ENCODE measurements at places on chromosomes 11 and 22.

- no peak for DNase-seq
Measured at GRCh38 chr11:131683666-131684065, 313.3 kb downstream of the NTM start.

DNA sequence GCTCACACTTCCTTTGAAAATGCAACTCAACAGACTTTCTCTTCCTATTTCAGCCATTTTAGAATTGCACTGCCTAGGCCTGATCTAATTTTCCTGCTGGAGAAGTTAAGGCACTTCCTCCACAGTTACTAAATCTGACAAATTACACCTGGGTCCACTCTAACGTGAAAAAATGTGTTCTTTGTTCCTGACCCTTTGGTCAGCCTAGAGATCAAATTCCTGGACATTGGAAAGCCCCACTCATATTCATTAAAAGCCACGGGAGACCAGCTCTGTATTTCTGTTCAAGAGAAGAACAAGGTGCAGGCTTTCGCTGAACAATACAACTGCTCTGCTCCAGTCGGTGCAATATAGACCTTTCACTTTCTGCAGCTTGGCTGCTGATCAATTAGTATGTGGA lies 96.6 kb downstream of the MPPED2 start:
- DNase-seq, result no peak

- DNase-seq, result no peak
Measured at GRCh38 chr22:47457021-47457420, 694.6 kb downstream of the TBC1D22A start.

DNA sequence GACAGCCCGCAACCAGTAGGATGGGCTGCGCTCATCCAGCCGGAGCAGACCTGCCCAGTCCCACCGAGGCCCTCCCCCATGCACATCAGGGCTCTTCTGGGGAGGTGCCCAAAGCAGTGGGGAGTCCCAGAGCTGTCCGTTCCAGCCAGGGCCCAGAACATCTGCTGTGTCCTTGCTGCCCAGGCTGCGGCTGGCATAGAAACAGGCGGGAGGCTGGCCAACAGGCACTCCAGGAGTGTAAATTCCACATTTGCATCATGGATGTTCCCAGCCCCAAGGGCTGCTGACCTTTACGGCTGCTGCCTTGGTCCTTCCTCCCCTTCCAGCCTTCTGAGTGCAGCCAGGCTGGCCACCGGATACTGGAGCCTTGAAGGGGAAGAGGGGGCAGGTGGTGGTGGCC lies 30.0 kb upstream of the SYT7 start:
- DNase-seq, result peak; percentile 78

GRCh38 chr11:106156290-106156937 lies 79.0 kb downstream of the AASDHPPT start:
- DNase-seq, result peak; percentile 22

DNA sequence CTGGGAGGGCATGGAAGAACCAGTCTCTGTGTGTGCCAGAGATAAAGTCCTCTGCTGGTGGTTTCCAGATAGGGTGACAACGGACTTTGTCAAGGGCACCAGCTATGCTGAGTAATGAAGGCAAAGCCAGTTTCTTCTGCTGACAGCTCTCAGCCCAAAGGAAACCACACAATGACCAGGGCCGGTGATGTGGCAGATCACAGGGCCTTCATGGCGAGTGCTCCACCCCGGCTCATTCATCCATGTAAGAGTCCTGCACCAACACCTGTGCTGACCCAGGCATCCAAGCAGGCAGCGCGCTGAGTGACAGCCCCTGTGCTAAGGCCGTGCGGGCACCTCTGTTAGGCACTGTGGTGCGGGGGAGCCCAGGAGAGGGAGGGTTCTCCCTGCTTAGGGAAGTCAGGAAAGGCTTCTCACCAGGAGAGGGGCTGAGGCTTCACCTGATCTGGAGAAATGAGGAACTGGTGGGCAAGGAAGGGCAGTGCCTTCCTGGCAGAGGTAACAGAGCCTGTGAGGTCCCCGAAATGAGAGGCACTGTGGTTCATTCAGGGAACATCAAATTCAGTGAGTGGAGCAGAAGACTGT lies 33.8 kb downstream of the TP53I11 start:
- no peak for DNase-seq

DNA sequence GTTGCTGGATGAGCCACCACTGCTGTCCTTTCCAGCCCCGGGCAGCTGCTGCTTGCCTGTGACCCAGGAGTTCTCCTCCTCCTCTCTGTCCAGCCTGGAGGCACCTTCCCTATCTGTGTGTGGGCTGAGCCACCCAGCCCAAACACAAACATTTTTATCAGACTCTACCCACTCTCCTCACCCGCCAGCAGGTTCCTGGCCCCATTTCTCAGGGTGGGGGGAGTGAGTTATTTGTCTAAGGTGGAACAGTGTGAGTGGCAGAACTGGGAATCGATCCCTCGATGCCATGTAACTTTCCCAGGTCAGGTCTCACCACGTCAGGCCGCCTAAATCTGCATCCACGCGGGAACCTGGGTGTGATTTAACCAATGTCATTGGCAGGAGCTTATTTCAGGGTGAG lies 20.8 kb upstream of the SMIM38 start:
- DNase-seq, result no peak

- DNase-seq, result peak; percentile 64
Measured at GRCh38 chr11:107999759-108000455, 8.8 kb upstream of the CUL5 start.

DNA sequence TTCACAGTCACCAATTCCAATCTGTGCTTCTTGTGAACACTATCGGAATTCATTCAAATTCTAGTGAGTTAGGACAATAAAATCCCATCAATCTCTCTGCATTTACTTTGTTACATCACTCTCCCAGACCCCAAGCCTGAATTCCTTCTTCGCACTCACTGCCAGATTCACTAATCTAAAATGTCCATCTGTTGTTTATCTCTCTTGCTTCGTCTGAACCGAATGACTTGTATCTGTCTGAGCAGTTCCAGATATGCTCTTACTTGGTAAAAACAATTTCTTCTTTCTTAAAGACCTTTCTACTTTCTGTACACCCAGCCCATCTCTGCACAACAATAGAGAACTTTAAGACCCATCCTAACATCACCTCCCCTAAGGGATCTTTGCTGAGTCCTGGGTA lies 7.0 kb downstream of the MMP10 start:
- DNase-seq, result no peak

DNA sequence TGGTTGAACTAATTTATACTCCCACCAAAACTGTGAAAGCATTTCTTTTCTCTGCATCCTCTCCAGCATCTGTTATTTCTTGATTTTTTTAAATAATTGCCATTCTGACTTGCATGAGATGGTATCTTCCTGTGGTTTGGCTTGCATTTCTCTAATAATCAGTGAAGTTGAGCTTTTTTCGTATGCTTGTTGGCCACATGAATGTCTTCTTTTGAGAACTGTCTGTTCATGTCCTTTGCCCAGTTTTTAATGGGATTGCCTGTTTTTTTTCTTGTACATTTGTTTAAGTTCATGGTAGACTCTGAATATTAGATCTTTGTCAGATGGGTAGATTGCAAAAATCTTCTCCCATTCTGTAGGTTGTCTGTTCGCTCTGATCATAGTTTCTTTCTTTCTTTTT lies 46.1 kb downstream of the MS4A13 start:
- DNase-seq, result no peak

GRCh38 chr22:22798232-22798616 lies 89.4 kb upstream of the IGLL5 start:
- DNase-seq, result no peak

GRCh38 chr11:112096194-112096593 lies 9.5 kb downstream of the SDHD start:
- no peak for DNase-seq

DNA sequence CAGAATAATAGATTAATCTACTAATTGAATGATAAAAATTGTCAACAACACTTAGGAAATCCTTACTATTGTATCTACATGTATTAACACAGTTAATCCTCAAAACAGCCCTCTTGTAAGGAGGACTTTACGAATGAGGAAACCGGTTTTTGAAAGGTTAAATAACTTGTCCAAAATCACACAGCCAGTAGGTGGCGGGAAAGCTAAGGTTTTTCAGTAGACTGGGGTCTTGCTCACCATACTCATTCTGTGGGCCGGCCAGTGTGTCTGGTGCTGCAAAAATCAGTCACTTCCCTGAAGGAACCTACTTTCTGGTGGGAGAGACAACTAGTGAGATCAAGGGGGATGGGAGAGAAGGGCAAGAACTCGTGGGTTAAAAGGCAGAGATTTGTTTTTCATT lies 3.8 kb downstream of the DCPS start:
- DNase-seq, result peak; percentile 40

- DNase-seq, result no peak
Measured at GRCh38 chr11:43959321-43959995, 17.0 kb downstream of the C11orf96 start.

DNA sequence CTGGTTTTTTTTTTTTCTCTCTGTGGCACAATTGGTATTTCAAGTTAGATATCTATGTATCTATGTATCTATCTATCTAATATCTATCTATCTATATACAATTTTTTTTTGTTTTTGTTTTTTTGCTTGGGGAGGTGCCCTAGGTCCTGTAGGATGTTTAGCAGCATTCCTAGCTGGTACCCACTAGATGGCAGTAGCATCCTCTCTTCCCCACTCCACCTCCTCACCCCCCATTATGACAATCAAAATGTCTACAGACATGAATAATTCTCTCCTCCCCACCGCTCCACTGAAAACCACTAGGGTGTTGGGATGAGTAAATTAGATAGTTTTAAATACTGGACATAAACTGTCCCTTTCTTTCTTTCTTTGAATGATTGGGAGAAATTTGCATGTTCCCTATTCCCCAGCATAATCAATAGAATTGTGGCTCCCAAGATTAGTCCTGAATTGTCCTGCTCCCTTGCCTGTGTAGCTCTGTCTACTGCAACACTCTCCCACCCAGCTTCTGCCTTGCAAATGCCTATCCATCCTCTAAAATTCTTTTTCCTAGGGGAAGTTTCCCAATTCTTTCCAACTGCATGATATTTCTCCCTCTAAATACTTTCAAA lies 1152.4 kb downstream of the LRRC4C start:
- DNase-seq, result peak; percentile 54

DNA sequence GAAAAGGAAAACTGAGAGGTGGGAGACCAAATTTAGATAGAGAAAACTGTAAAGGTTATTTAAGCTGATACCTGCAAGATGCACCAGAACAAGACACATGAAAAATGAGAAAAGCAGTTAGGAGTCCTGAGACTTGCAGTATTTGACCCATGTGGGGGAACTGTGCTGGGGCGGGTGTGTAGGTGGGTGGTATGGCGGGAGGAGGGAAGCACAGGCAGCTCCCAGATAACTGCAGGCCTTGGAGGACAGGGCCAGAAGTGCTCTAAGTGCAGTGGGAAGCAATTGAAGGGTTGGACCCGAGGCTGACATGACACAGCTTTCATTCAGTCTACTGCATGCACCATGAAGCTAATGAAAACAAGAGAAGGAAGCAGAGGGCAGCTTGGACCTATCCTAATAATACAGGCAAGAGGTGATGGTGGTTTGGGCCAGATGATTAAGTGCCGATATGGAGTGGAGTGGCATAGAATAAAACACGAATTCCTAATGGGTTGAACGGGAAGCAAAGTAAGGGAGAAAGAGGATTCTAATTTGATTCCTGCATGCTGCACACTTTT lies 48.0 kb upstream of the ANO3 start:
- DNase-seq, result no peak

GRCh38 chr11:2419638-2420501 lies 19.3 kb downstream of the TSSC4 start:
- DNase-seq, result peak; percentile 75

GRCh38 chr11:28878025-28878424 lies 769.8 kb downstream of the METTL15 start:
- DNase-seq, result no peak

GRCh38 chr11:61429691-61430582 lies at the start of the genes CPSF7 and SDHAF2:
Gene CPSF7, minus strand, starts transcription at chr11:61429975. Its CDS starts 740 bp downstream, at chr11:61429235.
Gene SDHAF2, plus strand, starts transcription at chr11:61430124. Its CDS starts 23 bp downstream, at chr11:61430147.
- peak; percentile 97 for DNase-seq

GRCh38 chr11:15640318-15640717 lies 525.6 kb downstream of the INSC start:
- DNase-seq, result no peak

GRCh38 chr11:133049244-133050019 lies 482.9 kb downstream of the OPCML start:
- DNase-seq, result no peak

- no peak for DNase-seq
Measured at GRCh38 chr11:2883640-2883978, 2.0 kb downstream of the CDKN1C start.

- no peak for DNase-seq
Measured at GRCh38 chr11:93563857-93564256, 20.7 kb upstream of the SMCO4 start.

- peak; percentile 8 for DNase-seq
Measured at GRCh38 chr11:58629857-58630256, 7.4 kb downstream of the CNTF start.

DNA sequence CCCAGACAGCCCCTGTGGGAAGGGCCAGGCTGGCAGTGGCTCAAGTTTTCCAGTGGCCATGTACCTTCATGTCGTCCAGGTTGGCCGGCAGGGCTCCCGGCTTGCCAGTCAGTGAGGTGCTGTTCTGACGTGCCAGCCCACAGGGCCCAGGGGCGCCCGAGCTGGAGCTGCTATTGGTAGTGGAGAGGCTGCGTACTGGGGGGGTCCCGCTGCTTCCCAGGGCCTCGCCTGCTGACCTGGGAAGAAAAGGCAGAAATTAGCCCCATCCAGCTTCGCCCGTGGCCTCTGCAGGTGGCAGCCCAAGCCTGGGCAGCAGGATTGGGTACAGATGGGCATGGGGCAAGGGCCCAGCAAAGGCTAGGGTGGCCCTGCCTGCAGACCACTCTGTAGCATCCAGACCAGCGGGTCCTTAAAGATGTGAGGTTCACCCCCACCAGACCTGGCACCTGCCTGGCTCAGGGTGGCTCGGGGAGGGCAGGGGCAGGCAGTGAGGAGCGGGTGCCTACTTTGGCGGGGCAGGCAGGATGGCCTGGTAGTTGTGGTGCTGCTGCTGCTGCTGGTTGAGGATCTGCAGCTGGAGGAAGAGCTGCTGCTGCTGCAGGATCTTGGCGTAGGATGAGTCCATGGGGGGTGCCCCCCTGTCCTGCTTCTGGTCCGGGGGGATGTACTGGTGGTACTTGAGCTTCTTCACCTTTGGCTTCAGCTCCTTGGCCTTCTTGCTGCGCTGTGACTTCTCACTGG lies 50.1 kb downstream of the SGSM3 start:
- DNase-seq, result no peak

GRCh38 chr11:62804310-62805075 lies 747 bp downstream of the NXF1 start:
- peak; percentile 70 for DNase-seq

DNA sequence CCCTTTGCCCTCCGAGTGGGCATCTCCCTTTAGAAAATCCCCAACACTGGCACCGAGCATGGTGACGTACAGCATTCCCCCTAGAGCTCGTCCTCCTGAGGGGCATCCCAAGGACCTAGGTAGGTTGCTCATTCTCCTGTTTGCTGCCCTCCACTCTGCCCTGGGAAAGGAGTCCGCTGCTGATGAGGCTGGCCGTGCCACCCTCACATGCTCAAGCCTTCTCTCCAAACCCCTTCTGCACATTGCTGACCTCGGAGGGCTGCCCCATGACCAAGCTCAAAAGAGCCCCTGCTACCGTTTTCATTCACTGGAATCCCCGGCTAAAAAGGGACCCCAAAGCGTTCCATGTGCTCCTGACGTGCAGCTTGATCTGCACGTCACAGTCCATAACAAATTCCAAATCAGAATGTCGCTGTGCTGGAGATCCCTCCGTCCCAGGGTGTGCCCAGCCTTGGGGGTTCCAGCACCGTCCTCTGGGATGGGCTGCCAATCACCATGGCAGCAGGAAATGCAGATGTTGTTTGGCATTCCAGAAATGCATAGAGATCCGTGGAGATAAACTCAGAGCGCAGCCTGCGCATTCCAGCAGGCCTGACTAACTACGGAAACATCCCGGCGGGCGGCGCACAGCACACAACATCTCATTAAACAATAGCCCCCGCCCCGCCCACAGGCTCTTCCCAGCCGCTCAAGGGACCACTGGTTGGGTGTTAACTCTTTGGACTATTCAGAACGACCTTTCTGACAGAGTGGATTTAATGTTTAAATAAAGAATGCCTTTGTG lies 26.3 kb upstream of the GNB1L start:
- DNase-seq, result no peak
